ENCODE measurements at places on chromosomes 5 and 9.

DNA sequence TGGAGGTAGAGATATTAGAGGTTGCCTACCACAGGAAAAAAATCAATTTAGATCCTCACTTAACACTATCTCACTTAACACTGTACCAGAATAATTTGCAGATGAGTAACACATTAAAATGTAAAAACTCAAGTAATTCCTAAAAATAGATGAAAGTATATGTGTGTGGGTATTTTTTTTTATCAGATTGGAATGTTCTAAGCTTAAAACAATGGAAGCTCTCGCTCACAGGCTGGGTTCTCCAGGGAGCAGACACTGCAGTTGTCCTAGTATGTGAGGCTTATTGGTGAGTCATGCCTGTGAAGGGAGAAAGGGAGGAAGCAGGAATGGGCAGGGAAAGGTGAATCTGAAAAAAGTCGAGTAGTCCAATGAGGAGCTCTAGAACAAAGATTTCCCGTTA, 181.3 kb upstream of the ZNF608 start:
- no peak for DNase-seq

- no peak for DNase-seq
These were observed 32.8 kb upstream of the CPEB4 start for GRCh38 chr5:173855162-173855994.

GRCh38 chr9:16184964-16185646, 632.3 kb downstream of the CCDC171 start:
- no peak for DNase-seq

GRCh38 chr5:107467137-107467932, 203.4 kb downstream of the EFNA5 start:
- DNase-seq, result no peak

DNA sequence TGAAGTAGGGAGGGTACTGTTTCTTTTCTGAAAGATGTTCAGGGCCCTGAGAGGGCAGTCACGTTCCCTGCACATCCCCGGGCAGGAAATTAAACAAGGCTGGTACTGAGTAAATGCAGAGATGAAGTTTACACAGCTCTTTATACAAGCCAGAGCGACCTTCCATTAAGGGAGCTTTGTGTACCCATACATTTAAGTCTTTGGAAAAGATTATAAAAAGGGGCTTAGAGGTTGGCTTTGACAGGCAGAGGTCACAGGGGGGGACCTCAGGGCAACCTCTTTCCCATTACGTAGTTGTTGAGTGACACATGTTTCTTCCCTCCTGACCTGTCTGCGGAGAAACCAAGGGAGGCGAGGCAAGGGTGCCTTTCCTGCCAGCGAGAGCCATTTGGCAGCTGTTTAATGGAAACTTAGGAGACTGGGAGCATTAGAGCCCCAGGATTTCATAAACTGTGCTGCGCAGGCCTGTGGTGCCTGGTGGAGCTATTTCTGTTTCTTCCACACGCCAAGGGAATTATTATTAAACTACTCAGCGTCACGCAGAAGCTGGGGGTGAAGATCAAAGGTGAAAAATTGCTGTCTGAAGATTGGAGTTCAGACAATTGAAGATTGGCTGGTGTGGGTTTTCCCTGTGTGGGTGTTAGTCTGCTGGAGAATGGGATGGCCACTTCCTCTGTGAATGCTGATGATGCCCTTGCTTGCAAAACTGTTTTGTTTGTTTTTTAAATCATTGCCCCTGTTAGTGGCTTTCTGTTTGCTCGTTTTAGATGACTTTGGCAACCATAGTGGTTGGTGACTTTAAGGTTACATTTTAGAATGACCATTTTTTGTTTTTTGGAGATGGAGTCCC, 3.2 kb upstream of the SMIM32 start:
- no peak for DNase-seq

GRCh38 chr9:79409182-79409823, 162.5 kb upstream of the TLE4 start:
- no peak for DNase-seq

DNA sequence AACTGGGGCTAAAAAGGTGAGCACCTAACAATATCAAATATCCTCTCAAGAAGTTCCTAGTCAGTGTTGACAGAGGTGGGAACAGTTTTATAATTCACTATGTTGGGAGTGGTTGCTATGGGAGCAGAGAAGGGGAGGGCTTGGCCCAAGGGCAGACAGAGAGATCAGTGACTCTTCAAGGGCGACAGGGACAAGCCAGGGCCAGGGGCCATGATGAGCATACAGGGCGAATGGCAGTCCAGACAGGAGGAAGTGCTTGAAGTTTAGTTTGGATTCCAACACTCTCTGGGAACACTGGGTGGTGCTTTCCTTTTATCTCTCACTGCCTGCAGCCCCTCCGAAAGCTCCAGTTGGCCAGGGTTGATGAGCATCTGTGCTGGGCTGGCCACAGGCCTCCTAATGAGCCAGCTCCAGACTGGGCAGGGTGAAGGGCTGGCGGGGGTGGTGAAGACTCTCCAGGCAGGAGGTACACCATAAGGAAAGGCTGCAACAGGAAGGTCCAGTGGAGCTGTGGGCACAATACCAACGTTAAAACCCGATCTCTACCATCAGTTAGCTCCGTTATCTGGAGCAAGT, 111.3 kb downstream of the TMEM174 start:
- no peak for DNase-seq

GRCh38 chr5:55363856-55364255, 56.1 kb downstream of the MTREX start:
- DNase-seq, result no peak

DNA sequence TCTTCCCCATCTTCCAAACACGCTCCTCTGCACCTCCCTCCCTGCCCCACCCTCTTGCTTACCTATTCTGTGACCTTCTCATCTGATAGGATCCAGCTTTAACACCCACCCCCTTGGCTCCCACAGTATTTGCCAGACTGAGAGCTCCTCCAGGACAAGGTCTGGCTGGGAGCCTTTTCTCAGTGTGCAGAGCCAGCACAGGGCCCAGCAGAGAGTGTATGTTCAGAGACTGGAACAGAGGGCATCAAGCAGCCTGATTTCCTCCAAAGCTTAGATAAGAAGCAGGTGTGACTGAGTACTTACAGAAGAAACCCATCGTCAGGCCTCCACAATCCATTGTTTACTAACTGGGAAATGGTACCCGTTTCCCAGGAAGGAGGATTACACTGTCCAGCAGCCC, 26.6 kb downstream of the LHX6 start:
- no peak for DNase-seq

DNA sequence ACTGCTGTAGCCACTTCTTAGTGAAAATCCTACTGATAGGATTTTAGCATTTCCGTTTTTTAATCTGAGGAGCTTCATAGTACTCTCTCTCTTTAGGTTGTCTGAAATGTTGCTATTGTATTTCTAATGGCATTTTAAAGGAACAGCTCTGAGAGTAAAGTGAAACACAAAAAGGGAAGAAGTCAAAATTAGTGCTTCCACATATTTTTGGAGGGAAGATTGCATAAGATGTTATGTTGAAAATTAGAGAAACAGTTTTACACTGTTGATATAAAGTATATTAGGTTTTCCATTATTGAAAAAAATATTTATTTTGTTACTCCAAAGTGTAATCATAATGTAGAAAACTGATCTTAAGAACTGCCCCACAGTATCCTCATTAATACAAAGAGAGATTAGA, 525.1 kb downstream of the TAF11L14 start:
- DNase-seq, result no peak

- no peak for DNase-seq
These were observed 304.0 kb downstream of the PRELID2 start for GRCh38 chr5:145531038-145531734.

DNA sequence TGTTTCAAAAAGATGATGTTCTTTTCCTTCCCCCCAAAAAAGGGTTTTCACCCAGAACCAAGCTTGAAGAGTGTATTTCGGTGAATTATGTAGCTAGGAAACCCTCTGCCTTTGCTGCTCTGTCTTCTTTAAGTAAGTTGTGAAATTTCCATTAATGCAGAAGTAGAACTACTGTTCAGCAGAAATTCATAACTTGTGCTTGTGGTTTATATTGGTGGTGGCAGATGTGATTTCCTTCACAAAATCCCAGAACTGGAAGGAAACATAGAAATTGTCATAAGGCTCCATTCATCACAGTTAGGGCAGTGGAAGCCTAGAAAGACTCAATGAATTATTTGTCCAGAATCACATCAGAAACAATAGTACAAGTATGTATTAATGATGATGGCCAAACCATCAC, 42.1 kb upstream of the DAB2 start:
- DNase-seq, result no peak

GRCh38 chr9:88013035-88013434, 38.7 kb upstream of the CDK20 start:
- no peak for DNase-seq

- DNase-seq, result no peak
These were observed 10.0 kb upstream of the CNTFR start for GRCh38 chr9:34599546-34599945.

DNA sequence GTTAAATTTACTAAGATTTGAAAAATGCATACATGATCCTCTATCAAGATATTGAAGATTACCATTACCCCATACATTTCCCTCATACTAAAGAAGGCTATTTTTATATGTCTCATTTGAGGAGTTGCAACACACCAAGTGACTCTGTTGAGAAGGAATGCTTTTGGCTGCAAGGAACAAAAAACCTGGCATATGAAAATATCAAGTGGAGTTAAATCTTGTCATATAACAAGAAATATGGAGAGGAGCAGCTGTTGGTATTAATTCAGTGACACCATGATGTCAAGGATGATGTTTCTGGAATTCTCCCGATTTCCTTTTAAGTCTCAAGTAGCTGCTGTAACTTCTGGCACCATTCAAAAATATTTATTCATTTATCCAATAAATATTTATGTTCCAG, 193.8 kb downstream of the CSNK1G3 start:
- DNase-seq, result no peak

GRCh38 chr9:78368236-78368635, 71.3 kb downstream of the PSAT1 start:
- DNase-seq, result no peak

- no peak for DNase-seq
These were observed 48.1 kb downstream of the ITGA2 start for GRCh38 chr5:53037141-53037859.

- no peak for DNase-seq
These were observed 173.7 kb downstream of the ERCC6L2 start for GRCh38 chr9:96048956-96049831.

DNA sequence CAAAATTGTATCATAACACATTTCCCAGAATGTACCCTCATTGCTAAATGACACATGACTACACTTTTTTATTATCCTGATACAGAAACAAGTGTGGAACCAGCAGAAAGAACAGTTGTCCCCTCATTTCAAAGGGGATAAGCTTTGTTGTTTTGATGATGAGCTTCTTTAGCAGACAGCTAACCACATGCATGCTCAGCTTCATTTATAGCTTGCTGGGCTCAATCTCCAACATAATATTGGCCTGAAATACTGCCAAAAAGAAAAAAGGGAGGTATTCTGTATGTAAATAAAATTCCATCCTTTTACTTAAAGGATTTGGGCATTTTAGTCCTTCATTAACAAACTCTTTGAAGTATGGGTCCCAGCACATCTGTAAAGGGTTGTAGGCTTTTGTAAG, 120.4 kb downstream of the SPATA31D1 start:
- DNase-seq, result no peak

DNA sequence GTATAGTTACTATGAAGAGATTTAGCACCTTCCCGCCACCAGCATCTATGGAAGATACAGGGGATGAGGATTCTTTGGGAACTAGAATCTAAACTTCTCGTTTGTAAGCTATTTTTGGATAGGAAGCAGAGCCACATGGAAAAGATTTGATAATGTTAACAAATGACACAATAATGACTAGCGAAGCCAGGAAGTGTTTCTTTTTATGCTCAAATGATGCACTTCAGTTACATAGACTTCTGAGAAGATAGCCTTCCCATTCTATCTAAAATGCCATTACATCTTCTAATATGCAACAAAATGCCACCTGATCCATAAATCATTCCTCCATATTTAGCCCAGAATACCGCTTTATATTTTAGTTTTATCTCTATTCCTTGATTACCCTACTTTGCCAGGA, 17.0 kb upstream of the TNC start:
- DNase-seq, result no peak

GRCh38 chr5:170217831-170218230, 15.0 kb upstream of the C5orf58 start:
- no peak for DNase-seq

All from stimulated activated CD4-positive, alpha-beta T cell treated with anti-CD3 and anti-CD28 coated beads, TNF-alpha, amount 100 ng/mL, for 1 hour (primary cell).